ENCODE measurements at places on chromosomes 4 and X.

GRCh38 chrX:130984782-130985181, 73.4 kb upstream of the ARHGAP36 start:
- no peak for DNase-seq

DNA sequence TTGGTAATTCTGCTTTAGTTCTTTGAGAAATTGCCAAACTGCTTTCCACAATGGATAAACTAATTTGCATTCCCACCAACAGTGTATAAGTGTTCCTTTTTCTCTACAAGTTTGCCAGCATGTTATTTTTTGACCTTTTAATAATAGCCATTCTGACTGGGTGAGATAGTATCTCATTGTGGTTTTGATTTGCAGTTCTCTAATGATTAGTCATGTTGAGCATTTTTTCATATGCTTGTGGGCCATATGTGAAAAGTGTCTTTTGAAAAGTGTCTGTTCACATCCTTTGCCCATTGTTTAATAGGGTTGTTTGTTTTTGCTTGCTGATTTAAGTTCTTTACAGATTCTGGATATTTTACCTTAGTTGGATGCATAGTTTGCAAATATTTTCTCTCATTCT, 25.9 kb downstream of the ENPEP start:
- no peak for DNase-seq

DNA sequence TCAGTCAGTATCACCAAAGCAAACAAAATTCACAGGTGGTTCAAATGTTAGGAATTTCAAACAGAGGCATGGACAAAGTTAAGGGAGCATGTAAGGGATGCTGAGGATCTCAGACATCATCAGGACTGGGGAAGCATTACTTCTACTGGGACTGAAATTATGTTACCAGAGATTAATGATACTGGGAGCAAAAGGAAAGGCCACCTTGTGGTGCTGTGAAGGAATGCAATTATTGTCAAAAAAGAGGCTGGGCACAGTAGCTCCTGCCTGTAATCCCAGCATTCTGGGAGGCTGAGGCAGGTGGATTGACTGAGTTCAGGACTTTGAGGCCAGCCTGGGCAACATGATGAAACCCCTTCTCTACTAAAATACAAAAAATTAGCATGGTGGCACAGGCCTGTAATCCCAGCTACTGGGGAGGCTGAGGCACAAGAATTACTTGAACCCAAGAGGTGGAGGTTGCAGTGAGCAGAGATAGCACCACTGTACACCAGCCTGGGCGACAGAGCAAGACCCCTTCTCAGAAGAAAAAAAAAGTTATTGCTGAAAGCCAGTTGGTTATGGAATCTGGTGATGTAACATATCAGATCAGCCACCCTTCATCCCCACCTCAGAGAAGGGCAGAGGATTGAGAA, 954.3 kb downstream of the PCDH7 start:
- no peak for DNase-seq

GRCh38 chr4:135371137-135371536, 1169.5 kb upstream of the PABPC4L start:
- DNase-seq: no peak

DNA sequence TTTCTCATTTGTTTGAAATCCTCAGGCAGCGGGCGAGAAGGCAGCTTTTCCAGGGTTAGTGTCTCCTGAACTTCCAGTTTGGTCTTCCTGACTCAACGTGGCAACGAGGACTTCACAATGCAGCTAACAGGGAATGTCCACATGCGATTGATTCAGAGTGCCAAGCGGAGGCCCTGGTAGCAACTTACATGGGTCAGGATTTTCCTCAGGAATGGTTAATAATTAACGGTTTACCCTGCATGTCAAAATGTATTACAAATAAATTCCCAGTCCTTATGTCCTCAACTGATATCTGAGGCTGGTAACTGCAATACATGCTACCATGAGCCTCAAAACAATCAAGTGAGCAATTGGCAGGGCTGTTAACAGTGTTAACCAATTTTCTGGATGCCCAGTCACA, 67.2 kb downstream of the MAP3K15 start:
- no peak for DNase-seq

- no peak for DNase-seq
Observed at GRCh38 chr4:92447255-92447905, 143.6 kb downstream of the GRID2 start.

DNA sequence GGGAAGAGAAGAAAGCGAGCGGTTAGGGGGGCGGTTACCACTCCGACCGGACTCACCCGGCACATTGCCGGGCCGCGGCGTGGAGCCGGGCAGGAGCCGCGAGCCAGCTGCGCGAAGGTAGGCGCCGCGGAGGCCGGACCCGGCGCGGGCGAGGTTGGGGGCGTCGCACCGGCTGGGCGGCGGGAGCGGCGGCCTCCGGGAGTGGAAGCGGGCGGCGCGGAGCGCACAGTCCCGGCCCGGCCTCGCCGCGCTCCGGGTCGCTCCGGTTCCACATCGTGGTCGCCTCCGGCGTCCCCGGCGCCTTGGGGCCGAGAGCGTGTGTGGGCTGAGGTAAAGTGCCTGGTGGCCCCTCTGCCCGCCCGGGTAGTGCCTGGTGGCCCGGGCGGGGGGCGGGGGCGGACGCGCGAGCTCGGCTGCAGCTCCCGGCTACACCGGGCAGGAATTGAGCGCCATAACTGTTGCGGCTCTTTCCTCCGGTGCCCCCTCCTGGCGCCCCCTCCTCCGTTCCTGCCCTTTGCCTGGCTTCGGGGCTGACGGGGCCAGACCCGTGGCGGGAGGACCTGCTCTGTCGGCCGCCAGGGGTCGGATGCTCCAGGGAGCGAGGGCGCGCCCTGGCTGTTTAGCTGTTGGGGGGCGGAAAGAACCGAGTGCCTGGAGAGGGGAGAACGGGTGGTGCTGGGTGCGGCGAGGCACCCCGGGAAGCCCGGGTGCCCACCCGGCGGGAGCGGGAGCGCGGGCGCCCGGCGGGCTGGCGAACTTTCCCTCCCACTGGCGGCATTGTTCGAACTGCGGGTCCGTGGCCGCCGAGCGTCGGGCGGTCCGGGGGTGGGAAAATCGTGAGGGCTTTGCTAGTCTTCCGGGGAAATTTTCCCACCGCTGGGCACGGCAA, 626 bp downstream of the JADE3 start:
- peak; percentile 29 for DNase-seq

- peak; percentile 31 for DNase-seq
Observed at GRCh38 chr4:146637621-146638332, 916 bp upstream of the POU4F2 start.

DNA sequence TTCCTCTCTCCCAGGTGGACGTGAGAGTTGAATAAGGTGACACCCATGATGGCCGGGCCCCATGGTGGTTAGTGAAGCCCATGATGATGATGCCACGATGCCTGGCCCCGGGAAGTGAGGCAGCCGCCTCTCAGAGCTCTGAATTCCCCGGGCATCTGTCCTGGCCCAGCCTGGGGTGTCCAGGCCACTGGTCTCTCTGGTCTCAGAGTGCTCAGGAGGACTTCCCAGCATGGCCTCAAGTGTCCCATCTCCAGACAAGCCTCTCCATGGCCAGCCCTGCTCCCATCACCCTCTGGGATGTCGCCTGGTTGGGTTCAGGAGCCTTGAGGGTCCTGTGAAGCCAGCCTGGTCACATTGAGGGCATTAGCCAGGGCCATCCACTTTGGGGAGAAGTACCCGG, 24.7 kb upstream of the PSAPL1 start:
- DNase-seq: no peak

DNA sequence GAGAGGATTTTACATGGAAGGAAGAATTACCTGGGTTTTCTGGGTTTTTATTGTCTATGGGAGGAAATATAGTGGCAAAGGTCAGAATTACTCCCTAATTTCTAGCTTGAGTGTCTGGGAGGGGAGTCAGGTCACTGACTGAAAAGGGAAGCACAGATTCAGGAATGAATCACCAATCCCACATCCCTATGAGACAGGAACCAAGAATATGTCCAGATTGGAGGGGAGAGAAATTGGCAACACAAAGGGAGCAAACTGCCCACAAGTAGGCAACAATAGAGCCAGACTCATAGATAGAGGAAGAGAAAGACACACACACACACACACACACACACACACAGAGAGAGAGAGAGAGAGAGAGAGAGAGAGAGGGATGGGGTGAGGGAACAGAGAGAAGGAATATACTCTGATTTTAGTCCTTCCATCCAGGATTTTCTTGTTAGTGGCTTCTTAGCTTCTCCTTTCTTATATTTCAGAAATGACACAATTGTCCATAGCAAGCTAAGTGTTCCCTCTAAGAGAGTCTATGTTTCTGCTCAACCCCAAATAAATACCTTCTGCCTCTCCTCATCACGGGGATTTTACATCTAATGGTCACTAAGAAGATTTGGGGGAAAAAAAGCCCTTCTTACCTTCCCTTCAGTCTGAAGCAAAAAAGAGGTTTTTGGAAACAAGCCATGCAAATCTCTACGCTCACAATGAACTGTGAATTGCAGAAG, 12.0 kb downstream of the P2RY10 start:
- DNase-seq: no peak

DNA sequence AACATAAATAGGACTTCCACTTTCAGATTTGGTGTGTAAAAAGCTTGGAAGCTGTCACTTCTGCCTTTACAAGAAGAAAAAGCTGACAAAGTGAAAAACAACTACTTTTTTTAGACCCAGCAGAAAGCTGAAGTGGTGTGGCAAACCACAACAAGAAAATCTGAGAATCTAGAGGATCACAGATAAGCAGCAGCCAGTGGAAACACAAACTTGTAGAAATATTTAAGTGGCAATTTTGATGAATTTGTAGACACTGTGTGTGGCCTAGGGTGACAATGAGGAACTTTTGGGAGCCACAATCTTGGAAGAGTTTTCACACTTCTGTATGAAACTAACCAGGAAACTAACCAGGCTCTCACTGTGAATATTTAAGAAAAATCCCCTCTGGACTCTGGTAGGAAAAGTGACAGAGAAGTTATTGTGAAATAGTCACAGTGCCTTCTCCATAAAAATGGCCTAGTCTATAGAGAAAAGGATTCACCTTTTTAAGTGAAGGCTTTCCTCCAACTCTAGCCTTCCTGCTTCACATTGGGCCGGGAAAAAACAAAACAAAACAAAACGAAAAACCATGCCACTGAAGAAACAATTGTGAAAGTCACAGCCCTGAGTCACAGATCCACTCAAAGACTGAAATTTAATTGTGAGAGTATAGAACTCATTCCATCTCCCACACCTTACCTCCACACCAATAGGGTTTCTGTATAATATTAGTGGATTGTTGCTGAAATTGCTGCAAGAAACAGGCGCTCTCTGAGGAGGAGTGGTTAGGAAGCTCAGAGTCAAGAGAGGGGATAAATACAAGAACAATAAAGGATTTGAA, 26.7 kb upstream of the GUCY1A1 start:
- no peak for DNase-seq

- no peak for DNase-seq
Observed at GRCh38 chrX:68666580-68666979, 19.1 kb downstream of the STARD8 start.

DNA sequence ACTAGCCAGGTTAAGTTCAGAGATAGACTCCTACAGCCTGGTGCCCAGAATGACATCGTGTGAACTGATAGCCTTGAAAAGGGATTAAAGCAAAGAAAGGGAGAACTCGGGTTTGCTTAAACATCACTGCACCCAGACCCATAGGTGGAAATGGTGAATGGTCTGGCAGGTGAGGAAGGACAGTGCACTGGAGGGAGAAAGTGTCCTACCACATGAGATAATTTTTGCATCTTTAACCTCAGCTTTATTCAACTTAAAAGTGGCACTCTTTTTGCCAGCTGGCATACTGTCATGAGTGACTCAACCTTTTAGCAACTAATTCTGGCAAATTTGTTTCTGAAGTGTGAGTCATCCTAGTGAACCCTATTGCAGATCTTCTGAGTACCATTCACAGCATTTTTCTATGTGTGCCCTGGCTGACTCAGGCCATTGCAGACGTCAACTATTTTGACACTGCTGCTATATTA, 53.0 kb upstream of the DAPP1 start:
- no peak for DNase-seq

GRCh38 chr4:115944146-115944905, 830.9 kb upstream of the NDST4 start:
- no peak for DNase-seq

- no peak for DNase-seq
Observed at GRCh38 chr4:43766648-43767047, 682.0 kb downstream of the KCTD8 start.

- DNase-seq: no peak
Observed at GRCh38 chr4:81003597-81004111, 26.9 kb upstream of the BMP3 start.

- DNase-seq: no peak
Observed at GRCh38 chrX:124344246-124344645, 2.1 kb upstream of the SH2D1A start.

DNA sequence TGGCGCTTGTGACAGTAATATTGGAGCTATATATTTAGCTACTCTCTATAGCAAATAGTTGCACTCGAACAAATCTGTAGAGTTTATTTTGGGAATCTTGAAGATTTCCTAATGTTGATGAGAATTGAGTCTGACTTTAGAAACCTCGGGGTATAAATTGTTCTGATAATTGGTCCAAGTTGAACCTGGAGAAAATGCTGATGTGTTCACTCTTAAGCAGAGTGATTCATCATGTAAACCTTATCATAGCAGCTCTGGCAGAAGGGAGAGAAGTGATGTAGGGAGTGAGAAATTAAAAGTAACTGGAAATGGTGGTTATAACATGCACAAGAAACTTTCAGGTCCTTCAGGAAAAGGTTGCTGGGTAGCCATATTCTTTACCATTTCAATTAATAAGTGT, 16.4 kb upstream of the SLC4A4 start:
- DNase-seq: no peak

GRCh38 chrX:66020631-66021334, 19.1 kb downstream of the VSIG4 start:
- DNase-seq: no peak

DNA sequence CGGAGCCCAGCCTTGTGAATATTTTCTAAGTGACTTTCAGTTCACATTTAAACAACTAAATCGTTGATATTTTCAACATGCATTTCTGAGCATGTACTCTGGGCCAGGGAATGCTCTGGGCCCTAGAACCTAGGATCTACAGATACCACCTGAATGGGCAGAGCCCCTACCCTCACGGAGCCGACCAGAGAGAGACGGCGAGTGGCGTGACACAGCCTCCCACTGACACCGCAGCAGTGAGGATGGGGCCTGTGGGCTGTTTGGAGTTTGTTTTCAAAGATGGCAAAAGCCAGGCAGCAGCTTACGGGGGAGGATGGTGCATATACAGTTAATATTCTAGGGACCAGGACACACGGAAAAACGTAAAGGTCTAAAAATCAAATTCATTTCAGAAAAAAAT, 17.7 kb downstream of the NELFA start:
- no peak for DNase-seq

- DNase-seq: no peak
Observed at GRCh38 chr4:183147196-183147595, 48.1 kb downstream of the WWC2 start.
